ENCODE measurements at places on chromosomes 2 and 18.

- DNase-seq, result no peak
Observed at GRCh38 chr2:171319164-171319810, 114.5 kb downstream of the METTL8 start.

DNA sequence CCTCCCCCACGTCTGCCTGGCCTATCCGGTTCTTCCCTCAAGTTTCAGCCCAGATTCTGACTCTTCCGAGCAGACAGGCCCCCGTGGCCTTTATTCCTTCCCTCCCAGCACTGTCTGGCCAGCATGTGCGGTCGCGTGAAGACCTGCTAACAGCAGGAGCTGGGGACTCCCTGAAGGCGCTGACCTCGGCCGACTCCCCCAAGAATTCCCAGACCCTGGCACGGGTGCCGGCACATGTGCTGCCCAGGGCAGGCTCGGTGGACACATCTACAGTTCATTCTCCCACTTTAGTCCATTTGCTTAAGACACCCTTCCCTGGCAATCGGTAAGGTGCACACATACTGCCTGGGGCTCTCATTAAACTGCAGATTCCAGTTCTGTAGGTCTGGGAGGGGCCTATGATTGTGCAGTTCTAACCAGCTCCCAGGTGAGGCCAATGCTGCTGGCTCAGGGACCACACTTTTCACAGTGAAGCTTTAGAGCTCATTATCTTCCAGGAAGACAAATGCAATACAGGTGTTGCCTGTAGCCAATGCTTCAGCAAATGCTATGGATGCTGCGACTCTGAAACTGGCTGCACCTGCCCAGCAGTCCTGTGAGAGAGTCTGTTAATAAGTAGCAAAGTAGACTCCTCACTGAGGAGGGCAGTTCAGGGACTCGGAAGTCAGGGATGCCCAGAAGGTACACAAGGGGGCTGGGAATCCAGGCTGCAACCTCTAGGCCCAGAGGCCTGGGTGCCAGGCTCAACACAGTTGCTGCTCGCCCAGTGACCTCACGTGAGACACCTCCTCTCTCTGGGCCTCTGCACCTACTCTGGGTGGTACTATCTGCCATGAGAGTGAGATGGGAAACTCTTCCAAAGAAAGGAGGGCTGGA is 45.4 kb upstream of the TAF1B start:
- DNase-seq, result no peak

DNA sequence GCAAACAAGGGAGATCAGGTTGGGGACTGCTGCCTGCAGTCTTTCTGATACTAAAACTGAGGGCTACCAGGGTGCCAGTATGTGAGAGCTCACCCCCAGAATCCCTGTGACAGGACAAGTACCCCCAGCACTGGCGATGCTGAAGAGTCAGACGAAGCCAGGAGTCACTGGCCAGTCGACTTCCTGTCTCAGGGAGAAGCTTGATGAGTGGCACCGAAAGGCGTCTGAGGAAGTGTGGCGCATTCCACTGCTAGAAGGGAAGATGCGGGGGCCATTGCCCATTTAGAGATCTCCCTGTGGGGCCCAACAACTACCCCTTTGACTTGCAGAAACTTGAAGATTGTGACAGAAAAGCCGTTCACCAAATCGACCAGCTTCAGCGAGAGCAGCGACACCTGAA is 22.0 kb downstream of the MXD1 start:
- no peak for DNase-seq

DNA sequence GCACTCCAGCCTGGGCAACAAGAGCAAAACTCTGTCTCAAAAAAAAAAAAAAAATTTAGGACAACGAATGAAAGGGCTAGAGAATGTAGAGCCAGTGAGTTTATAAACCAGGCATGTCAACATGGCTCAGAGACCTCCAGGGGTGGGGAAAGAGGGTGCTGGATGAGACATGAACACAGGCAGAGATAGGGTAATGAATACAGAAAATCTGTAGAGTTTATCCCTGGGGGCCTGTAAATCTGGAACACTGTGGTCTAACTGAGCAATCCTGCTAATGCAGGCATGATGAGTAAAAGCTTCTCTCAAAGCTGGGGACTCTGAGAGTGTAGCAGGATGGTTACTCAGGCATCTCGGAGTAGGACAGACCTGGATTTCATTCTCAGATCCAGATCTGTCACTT is 59.2 kb upstream of the IGFBP2 start:
- no peak for DNase-seq

DNA sequence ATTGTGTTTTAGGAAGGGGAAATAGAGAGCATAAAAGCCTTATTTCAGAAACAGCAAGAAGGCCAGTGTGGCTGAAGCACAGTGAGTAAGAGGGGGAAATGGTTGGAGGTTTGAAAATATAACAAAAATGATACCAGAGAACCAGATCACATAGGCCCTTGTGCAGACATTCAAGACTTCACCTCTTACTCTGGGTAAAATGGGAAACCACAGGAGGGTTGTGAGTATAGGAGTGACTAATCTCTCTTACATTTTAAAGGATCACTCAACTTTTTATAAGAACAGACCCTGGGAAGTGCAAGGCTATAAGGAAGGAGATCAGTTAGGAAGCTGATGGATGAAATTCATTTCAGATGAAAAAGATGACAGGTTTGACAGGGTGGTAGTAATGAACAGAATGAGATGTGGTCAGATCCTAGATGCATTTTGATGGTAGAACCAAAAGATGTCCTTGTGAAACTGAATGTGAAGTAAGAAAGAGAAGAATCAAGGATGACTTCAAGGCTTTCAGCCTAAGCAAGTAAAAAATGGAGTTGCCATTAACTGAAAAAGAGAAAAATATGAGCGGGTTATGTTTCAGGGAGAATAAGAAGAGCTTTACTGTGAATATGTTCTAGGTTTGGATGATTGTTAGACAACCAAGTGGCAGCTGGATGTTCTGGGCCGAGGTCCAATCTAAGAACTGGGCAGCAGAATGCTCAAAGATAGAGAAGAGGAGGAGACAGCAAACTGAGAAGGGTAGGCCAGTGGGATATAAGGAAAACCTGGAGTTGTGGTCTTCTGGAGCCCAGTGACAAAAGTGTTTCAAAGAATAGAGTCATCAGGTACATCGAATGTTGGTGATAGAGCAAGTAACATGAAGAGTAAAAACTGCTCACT is 65.1 kb downstream of the USP40 start:
- no peak for DNase-seq

DNA sequence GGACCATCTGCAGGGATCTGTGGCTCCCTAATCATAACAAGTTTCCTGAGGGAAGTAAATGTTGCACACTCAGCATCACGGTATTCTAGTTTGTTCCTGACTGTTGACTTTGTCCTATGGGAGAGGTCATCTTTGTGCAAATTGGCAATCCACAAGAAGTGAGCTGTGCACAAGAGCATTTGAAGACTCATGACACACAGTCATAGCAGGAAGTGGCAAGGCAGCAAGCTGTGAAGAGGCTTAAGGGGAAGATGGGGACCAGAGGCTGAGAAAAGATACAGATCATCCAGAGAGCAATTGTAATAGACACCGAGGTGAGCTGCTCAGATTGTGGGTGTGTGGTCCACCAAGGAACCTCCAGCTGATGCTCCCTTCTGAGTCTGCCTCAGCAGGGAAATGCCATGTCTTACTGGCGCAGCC is 2.7 kb downstream of the TNP1 start:
- no peak for DNase-seq
